ENCODE measurements at places on chromosomes 2 and 18.

DNA sequence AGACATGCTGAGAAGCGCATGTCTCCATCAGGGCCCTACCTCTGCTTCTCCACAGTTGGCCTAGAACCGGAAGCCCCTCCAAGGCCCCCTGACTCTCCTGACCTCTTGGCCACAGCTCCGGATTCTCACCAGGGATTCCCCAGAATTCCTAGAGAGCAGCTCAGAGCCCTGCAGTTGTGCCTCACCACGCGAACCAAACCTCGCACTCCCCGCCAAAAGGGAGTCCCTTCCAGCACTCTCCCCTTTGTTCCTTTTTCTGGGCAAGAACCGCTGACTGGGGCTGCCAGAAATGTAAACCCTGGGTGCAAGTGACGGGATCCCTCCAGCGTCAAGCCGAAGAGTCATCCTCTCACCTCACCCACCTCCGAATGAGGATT lies 36.7 kb downstream of the AFF3 start:
- DNase-seq, result no peak

DNA sequence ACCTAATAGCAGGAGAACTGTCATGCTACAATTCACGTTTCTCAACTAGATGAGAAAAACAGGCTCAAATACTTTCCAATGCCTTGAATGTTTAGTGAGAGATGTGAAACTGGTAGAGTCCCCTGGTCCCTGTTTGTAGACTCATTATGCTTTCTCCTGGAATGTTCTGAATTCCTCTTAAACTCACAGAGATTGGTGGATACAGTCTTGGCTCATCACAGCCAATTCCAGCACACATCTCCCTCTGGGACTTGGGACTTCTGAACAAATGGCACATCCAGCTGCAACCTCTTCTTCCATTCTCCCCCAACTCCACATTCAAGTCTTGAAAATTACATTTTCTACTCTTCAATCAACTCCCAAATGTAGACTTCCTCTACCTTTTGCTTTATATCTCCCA lies 58.4 kb upstream of the NT5C1B start:
- no peak for DNase-seq

- peak; percentile 30 for DNase-seq
Observed at GRCh38 chr2:73823916-73824523, 4.7 kb upstream of the STAMBP start.

- DNase-seq, result no peak
Observed at GRCh38 chr2:40321822-40322221, 130.1 kb downstream of the SLC8A1 start.

GRCh38 chr2:109604597-109604996 lies 9.2 kb downstream of the SEPTIN10 start:
- DNase-seq, result no peak

All from effector CD4-positive, alpha-beta T cell (primary cell).